Tracheal epithelial cell (primary cell): ENCODE measurements at places on chromosomes 4 and X. TPM values are rescaled to one million over a fixed set of nuclear protein-coding genes. Genes with fewer than 3 reads are reported as not detected.

RHOH gene
- under 0.01 and 0.24 TPM in 2 replicates for total RNA-seq

BBS12 gene
- 3.1 and 4.0 TPM in 2 replicates for total RNA-seq

KLF3 gene
- 20.0 and 29.2 TPM in 2 replicates for total RNA-seq

ARMCX5 gene
- 13.0 and 18.1 TPM in 2 replicates for total RNA-seq

MXRA5 gene
- 0.85 and 1.7 TPM in 2 replicates for total RNA-seq

HELT gene
- total RNA-seq, result not detected in 2 replicates

ETDB gene
- not detected in 2 replicates for total RNA-seq

MTTP gene
- under 0.01 and 0.24 TPM in 2 replicates for total RNA-seq

CDKL2 gene
- total RNA-seq, result 1.1 and 3.6 TPM in 2 replicates

CLNK gene
- not detected in 2 replicates for total RNA-seq

MAGED4 gene
- total RNA-seq, result 0.48 TPM in 1 of 2 replicates, not detected in the other

FAM184B gene
- total RNA-seq, result not detected in 2 replicates

SLC2A9 gene
- 44.8 and 102 TPM in 2 replicates for total RNA-seq

MCF2 gene
- under 0.01 TPM in 2 replicates for total RNA-seq

RAB39B gene
- total RNA-seq, result under 0.01 and 0.21 TPM in 2 replicates

CLIC2 gene
- total RNA-seq, result under 0.01 and 1.7 TPM in 2 replicates

ADH7 gene
- total RNA-seq, result 3.9 and 15.1 TPM in 2 replicates

FRG1 gene
- total RNA-seq, result 29.4 and 29.8 TPM in 2 replicates

ZNF674 gene
- 2.7 and 5.8 TPM in 2 replicates for total RNA-seq

UGT2B10 gene
- total RNA-seq, result not detected in 2 replicates

CENPVL1 gene
- total RNA-seq, result not detected in 2 replicates

SULT1E1 gene
- total RNA-seq, result 0.24 and 0.64 TPM in 2 replicates

MAGEA2B gene
- total RNA-seq, result not detected in 2 replicates

MAGEB1 gene
- not detected in 2 replicates for total RNA-seq

GK gene
- 7.2 and 16.6 TPM in 2 replicates for total RNA-seq
